ENCODE measurements at places on chromosomes 12 and 14.

GRCh38 chr14:68692216-68692615 lies 100.7 kb downstream of the ZFP36L1 start:
- DNase-seq = no peak

GRCh38 chr14:81177225-81177624 lies 43.5 kb downstream of the GTF2A1 start:
- no peak for DNase-seq

DNA sequence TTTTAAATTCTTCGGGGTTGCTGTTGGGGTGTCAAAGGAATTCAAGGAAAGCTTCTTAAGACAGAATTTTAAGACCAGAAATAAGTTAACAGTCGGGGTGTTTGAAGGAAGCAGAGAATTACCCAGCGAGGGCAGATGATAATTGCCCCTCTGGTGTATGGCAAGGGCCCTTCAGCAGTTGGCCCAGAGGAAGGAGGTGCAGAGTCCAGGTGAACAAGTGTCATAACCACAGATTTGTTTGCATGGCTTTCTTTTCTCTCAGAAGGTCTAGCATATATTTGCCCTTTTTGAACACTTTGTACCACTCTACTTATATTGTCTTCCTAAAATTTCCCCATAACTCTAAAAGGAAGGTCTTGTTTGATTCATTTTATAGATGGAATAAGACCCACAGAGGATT lies 1.8 kb downstream of the PDE6H start:
- no peak for DNase-seq

DNA sequence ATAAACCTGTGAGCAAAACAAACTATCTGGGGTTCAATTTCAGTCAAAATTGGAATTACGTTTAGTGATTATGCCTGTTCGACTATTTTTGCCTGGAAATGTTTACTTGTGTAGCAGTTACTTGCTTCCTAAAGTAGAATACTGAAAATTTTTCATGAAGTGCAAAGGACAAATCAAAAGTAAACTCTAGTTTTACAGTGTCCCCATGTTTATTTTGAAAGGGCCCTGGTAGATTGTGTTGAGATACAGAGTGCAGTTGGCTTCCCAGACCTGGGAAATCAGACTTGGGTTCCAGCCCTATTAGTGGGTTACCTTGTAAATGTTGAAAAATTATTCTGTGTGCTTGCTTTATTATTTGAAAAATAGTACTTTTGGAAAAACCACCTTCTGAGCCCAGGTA lies 17.3 kb downstream of the KLRB1 start:
- DNase-seq = no peak

DNA sequence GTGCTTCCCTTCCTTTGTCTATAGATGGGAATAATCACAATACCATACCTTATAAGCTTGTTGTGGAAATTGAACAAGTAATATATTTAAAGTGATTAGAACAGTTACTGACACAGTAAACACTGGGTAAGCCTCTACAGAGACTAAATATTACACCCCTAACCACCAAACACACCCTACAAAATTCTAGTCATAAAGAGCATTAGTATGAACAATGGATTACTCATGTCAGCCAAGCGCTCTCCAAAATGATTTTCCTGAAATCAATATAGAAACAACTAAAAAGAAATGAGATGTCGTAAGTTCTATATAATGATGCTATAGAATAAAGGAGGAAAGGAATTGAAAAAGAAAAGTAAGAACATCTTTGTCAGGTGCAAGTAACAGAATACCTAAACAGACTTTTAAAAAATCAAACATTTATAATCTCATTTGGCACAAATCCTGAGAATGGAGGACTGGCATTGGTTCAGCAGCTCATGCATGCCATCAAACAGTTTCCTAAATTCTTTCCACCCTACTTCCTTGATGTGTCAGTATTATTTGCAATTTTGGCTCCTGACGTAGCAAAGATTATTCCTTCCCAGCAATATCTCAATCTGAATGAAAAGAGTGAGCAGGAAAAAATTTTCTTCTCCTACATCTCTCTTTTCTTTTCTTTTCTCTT lies 118.0 kb downstream of the SINHCAF start:
- DNase-seq = no peak

DNA sequence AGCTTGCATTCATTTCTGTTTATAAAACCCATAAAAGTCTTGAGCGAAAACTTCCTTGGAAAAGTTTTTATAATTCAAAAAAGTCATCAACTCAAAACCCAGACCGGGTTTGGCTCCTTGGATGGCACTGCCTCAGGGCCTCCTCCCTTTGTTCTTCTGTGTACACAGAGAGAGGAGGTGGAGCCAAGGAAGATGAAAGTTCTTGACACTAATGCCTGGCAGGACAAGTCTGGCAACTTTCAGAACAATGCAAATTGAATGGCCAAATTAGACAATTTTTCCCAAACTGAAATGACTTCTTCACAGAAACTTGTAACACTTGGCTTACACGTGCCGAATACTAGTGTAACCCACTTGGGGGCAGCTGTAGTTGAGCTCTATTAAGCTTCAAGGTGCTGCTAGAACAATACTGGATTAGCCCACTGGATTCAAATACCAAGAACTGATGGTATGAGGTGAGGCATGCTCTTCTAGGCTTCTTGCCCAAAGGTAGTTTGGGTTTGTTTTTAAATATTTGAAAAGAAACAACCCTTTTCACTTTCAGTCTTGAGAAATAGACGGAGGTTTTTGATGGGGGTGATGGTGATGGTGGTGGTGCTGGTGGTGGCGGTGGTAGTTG lies 86.6 kb upstream of the FRMD6 start:
- DNase-seq = no peak

DNA sequence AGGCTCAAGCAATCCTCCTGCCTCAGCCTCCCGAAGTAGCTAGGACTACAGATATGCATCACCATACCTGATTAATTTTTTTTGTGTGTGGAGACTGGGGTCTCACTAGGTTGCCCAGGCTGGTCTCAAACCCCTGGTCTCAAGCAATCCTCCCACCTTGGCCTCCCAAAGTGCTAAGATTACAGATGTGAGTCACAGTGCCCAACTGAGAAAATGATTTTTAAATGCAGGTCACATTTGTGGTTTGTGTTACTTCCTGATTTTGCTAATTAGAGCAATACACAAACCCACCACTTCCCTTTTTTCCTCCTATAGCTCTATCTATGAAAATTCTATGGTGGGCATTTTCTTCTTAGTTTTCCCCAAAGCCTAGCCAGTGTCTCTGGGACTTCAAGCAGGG lies 45.5 kb upstream of the TMEM263 start:
- no peak for DNase-seq

GRCh38 chr12:118760623-118761022 lies 220.7 kb upstream of the SRRM4 start:
- DNase-seq = no peak

GRCh38 chr12:1083151-1083888 lies 92.3 kb downstream of the ERC1 start:
- no peak for DNase-seq

DNA sequence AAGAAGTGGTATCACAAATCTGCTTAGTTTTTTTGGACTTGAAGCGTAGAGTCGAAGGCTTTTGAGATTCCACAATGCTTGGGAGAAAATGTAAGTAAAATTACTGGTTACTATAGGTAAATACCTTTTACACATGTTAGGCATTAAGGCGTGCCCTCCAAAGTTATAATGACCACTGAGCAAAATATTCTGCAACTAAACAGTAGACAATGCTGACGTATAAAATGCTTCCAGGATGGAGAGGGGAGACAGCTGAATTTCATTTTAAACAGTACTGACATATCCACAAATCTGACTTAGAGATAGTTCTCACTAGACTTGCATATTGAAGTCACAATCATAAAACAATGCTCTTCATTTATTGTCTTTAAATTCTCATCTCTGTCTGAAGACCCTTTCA lies 144.5 kb upstream of the DCN start:
- DNase-seq = no peak

DNA sequence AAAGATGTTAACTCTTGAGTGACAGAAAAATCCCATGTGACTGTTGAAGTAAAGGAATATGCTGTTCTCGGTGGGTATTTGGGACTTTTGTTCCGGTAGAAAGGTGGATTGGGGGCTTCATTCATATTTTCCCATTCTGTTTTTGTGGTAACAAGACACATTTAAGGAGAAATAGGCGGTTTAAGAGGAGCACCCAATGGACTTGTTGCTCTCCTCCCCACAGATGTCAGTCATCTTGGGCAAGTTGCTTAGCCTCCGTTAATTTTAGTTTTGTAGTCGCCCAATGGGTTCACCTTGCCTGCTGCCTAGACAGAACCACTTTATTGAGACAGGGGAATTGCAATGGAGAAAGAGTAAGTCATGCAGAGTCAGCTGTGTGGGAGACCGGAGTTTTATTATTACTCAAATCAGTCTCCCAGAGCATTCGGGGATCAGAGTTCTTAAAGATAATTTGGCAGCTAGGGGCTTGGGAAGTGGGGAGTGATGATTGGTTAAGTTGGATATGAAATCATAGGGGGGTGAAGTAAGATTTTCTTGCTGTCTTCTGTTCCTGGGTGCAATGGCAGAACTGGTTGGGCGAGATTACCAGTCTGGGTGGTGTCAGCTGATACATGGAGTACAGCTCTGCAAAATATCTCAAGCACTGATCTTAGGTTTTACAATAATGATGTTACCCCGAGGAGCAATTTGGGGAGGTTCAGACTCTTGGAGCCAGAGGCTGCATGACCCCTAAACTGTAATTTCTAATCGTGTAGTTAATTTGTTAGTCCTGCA lies 50.3 kb downstream of the SLC38A1 start:
- no peak for DNase-seq

GRCh38 chr12:49789992-49790391 lies 38.2 kb downstream of the NCKAP5L start:
- DNase-seq = no peak

- DNase-seq = no peak
Measured at GRCh38 chr12:6754411-6754810, 1.5 kb upstream of the MLF2 start.

DNA sequence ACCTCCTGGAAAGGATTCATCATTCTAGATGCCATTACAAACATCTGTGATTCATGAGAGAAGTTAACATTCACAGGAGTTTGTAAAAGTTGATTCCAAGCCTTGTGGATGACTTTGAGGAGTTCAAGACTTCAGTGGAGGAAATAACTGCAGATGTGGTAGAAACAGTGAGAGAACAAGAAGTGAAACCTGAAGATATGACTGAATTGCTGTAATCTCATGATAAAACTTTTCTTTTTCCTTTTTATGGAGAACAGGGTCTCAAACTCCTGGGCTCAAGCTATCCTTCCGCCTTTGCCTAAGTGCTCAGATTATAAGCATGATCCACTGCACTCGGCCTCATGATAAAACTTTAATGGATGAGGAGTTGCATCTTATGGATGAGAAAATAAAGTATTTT lies 64.5 kb upstream of the GTF2A1 start:
- no peak for DNase-seq

GRCh38 chr14:28608851-28609828 lies 157.4 kb upstream of the FOXG1 start:
- DNase-seq = no peak

- DNase-seq = no peak
Measured at GRCh38 chr14:87916103-87916885, 76.7 kb downstream of the GALC start.

DNA sequence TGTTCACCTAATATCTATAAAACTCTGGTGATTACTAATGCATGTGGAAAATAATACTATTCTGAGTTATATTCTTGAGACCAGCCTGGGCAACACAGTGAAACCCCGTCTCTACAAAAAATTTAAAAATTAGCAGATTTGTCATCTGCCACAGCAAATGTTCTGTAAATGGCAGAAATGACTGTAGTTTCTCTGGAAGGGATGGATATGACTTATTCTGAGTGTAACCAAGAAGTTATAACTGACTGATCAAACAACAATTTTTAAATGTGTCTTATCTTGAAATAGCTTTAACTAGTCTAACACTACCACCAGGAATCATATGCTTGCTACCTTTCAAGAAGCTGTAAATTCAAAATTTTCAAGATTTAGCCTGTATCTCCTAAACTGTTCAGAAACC lies 88.7 kb downstream of the PLBD1 start:
- DNase-seq = no peak

DNA sequence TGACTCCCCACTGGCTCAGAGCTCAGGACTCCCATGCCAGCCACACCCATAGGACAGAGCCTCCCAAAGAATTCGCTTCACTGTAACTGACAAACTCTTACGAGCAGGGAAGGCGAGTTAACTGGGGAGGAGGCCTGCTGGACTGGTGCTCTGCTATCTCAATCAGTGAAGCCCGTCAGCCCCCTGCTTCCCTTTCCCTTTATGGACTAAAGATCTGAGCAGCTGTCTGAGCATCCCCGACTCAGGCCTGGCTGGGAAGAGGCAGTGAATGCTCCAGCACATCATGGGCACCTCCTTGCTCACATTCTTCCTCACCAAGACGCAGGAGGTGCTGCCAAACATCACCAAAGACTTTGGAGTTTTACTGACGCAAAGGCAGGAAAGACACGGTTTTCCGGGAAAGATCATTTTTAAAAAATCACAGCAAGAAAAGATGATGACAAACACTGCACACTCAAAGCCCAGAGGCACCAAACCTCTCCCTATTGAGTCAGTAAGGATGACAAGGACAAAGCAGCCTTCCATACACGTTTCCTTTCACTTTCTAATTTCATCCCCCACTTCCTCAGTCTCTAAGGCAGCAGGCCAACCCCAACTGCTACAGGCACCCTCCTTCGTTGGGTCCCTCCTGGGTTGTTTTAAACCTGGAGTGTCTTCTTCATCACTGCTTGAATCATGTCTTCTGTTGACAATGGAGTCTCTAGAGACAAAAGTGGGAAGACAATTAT lies 45.0 kb upstream of the P2RX7 start:
- DNase-seq = no peak

DNA sequence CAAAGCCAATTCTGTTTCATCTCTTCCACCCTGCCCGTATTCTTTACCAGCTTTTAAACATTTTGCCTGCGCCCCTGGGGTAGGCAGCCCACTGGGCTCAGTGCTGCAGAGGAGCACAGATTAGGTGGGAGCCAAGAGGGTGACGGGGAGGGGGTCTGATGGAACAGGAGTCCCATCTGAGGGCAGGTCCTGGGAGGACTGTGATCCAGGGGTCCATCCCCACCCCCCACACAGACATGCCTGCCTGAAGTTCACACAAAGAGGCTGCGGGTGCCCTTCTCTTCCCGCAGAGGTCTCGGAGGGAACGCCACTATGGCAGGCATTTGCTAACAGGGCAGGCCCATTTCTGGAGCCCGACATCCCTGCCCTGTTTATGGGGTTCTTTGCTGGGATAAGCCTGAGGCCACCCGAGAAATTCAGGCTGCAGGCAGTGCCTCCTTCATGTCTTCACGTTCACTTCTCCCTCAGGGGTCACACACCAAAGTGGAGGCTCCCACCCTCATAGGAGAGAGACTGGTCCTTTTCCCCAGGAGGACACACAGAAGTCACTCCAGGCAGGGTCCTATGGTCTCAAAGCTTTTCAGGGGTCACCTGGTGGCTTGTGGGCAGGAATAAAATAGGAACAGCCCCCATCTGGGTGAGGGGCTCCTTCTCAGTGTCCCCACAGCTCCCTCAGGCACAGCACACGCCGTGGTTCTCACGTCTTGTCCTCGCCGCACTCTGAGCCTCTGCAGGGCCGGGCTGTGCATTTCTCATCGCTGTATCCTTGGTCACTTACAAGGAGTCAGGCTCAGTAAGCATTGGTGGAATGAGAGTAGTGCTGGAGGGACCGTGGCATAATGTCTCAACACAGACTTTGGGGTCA lies 12.9 kb downstream of the VASH1 start:
- no peak for DNase-seq

- DNase-seq = no peak
Measured at GRCh38 chr14:72479461-72479931, 414.4 kb downstream of the DPF3 start.
